ENCODE measurements at places on chromosomes 13 and 19.

GRCh38 chr19:47781590-47782262, 3.2 kb downstream of the SELENOW start:
- no peak for DNase-seq

DNA sequence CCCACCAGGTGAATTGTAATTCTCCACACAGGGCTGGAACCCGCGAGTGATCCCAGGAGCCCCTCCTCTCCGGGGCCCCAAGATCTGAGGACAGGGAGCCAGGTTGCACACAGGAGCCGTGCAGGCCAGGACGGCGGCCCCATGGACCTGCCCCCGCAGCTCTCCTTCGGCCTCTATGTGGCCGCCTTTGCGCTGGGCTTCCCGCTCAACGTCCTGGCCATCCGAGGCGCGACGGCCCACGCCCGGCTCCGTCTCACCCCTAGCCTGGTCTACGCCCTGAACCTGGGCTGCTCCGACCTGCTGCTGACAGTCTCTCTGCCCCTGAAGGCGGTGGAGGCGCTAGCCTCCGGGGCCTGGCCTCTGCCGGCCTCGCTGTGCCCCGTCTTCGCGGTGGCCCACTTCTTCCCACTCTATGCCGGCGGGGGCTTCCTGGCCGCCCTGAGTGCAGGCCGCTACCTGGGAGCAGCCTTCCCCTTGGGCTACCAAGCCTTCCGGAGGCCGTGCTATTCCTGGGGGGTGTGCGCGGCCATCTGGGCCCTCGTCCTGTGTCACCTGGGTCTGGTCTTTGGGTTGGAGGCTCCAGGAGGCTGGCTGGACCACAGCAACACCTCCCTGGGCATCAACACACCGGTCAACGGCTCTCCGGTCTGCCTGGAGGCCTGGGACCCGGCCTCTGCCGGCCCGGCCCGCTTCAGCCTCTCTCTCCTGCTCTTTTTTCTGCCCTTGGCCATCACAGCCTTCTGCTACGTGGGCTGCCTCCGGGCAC, 3.9 kb downstream of the FFAR1 start:
- DNase-seq: no peak

- no peak for DNase-seq
Measured at GRCh38 chr13:95954266-95954665, 98.9 kb downstream of the UGGT2 start.

- peak; percentile 91 for DNase-seq
Measured at GRCh38 chr19:43439032-43439708, 24.5 kb downstream of the TEX101 start.

DNA sequence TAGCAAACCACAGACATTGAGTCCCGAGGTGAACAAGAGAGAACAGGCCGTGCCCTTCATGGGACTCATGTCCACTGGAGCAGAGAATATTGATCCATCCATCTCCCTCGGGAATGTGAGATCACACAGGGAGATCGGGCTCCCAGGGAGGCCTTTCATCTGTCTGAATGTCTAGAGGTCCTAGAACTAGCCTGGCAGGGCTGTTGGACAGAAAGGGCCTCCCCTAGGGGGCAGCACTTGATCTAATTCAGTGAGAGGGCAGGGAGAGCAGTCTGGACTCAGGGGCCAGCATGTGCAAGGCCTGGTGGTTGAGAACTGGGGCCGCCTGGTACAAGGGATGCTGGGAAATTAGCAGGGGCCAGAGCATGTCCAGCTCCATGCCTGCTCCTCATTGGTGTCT, 4.3 kb downstream of the RUVBL2 start:
- DNase-seq: peak; percentile 68

GRCh38 chr13:112943309-112944125, 25.5 kb upstream of the MCF2L start:
- DNase-seq: peak; percentile 32

DNA sequence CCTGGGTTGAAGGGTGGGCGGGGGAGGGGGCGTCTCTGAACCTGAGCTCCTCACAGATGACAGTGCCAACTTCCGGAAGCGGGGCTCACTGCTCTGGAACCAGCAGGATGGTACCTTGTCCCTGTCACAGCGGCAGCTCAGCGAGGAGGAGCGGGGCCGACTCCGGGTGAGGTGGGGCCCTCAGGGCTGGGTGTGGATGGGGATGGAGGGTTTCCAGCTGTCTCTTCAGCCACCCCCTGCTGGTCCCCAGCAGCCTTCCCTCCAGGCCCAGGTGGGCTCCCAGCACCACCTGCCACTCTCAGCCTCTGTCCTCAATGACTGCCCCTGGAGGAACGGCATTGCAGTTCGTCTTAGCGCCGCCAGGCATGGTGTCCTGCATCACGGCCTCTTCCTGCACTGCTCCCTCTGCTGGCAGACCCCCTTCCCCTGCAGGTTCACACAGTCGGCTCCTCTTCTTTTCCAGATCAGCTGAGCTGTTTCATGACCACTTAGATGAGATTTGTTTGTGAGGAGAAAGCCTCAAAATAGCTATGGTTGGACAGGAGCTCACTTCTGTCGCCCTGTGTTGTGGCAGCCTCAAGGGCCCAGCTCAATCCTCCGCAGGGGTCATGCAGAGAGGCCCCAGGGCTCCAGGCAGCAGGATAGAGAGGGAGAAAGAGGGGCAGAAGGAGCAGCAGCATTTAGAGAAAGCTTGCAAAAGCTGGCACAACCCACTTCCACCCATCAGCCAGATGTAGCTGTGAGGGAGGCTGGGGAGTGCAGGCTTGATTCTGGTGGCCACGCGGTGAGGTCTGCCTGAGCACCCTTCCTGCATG, 2.5 kb upstream of the GARIN5A start:
- DNase-seq: peak; percentile 28

DNA sequence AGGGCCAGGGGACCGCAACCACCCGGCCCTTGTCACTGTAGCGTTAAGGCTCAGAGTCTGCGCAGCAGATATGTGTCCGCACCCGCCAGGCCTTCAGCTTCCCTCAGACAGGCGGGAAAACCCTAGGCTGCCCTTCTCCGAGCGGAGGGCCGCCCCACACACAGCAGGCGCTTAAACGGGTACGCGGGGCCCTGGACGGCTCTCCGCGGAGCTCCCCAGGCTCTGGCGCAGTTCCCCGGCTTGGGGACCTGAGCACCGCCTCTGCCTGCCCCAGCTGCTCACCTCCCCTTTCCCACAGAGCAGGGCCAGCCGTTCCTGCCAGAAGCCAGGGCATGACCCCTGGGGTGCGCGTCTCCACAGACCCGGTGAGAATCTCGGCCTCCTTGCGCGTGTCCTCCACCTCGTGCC, 593 bp downstream of the ZNF135 start:
- DNase-seq: no peak

- DNase-seq: no peak
Measured at GRCh38 chr13:100662468-100663211, 12.0 kb downstream of the TMTC4 start.

GRCh38 chr19:8611877-8612806, 1.6 kb upstream of the ADAMTS10 start:
- DNase-seq: no peak

- DNase-seq: no peak
Measured at GRCh38 chr13:27619728-27620376, 477 bp downstream of the LNX2 start.

GRCh38 chr13:106261450-106261849, 274.0 kb downstream of the EFNB2 start:
- no peak for DNase-seq

DNA sequence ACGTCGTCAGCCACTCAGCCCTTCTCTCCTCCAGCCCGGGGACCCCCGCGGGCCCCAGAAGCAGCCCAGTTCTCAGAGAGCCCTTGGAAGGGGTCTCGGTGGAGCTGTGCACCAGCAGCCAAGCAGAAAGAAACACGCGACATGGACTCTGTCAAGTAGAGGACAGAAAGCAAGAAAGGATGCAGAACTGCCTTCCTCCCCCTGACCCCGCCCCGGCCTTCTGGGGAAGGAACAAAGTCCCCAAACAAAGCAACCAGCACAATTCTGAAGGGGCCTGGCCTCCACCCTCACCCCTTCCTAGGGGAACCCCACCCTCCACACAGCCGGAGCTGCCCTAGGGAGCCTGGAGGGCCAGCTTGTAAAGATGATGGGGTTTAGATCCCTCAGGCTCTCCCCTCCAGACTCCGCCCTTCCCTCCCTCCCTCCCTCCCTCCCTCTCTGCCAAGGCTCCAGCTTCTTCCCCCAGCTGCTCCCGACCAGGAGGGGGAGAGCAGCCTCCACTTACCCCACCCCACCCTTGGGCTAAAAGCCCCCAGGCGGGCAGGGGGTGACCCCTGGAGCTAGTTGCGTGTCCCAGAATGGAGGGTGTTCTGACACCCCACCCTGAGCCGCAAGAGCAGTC, 7.8 kb downstream of the LYL1 start:
- DNase-seq: no peak

DNA sequence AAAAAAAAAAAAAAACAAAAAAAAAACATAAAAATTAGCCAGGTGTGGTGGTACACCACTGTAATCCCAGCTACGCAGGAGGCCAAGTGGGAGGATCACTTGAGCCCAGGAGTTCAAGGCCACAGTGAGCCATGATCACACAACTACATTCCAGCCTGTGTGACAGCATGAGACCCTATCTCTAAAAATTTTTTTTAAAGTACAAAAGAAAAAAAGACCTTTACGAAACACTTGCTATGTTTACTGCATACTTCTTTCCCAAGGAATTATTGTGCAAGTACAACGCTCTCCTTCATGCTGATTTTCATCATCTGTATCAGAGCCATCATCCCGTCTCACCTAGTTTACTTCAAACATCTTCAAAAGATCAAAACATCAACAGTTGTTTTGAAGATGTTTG, 28.6 kb upstream of the ZNF780A start:
- DNase-seq: no peak

GRCh38 chr13:20776751-20777150, 3.0 kb upstream of the EEF1AKMT1 start:
- no peak for DNase-seq

DNA sequence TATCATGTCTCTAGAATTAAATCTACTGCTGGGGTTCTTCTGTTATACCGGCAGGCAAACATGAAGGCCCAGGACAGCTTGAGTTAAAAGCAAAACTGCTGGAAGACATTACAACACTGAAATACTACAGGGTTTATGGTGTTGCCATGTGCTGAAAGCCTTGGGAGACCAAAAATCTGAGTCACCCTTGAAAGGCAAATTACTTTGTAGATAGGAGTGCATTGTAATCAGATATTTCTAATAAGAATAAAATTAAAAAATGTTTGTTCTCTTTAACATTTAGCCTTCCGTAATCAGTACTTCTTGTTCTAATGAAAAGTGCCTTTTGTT, 181.3 kb downstream of the PCDH9 start:
- no peak for DNase-seq

DNA sequence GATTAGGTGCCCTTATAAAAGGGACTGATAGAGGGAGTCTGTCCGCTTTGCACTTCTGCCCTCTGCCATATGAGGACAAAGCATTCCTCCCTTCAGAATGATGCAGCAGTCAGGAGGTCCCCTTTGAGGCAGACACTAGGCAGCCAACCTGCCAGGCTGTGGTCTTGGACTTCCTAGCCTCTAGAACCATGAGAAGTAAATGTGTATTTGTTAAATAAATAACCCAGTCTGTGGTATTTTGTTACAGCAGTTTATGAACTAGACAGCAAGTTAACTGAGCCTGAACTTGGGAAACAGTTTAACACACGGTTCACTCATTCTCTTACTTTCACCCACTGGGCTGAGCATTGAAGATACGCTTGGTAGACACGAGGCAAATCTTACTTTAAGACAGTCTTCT, 313.2 kb downstream of the UQCRFS1 start:
- DNase-seq: no peak

GRCh38 chr13:80168089-80168850, 172.7 kb downstream of the SPRY2 start:
- peak; percentile 33 for DNase-seq

DNA sequence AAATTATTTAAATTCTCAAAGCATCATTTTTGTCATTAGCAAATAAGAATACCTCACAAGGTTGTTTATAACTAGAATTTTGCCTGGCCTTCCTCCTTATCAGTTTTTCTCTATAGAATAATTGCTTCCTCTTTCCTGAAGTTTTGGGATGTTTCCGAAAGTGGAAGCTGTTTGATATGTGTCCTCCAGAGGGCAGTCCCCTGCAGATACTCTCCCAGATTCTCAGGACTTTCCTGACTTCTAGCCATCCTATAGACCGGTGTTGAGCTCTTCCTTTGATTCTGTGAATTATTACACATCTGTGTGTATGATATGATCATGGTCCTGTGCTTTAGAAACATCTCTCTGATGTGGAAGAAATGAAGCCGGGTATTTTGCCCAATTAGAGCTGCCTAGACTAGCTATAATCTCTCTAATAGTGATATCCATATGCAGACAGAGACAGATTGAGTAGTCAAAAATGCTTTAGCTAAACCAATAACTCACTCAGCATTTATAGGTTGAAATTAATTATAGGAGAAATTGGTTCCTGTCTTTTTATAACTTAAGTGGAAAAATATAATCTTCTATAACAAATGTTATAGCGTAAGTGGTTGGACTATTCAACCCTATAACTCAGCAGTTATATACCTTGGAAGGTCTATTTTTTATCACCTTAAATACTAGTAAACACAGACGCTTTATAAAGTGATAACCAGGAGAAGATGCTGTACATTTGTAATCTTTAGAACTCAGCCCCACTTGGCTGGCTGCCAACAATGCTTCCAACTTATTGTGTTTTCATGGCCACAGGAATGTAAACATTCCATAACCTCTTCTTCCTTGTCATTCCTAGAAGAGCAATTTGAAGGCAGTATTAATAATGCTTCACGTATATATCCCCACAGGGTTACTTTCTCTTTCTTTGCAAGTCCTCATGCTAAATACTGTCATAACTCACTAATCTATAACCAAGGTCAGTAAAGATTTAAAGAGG, 201.0 kb upstream of the RXFP2 start:
- peak; percentile 39 for DNase-seq

DNA sequence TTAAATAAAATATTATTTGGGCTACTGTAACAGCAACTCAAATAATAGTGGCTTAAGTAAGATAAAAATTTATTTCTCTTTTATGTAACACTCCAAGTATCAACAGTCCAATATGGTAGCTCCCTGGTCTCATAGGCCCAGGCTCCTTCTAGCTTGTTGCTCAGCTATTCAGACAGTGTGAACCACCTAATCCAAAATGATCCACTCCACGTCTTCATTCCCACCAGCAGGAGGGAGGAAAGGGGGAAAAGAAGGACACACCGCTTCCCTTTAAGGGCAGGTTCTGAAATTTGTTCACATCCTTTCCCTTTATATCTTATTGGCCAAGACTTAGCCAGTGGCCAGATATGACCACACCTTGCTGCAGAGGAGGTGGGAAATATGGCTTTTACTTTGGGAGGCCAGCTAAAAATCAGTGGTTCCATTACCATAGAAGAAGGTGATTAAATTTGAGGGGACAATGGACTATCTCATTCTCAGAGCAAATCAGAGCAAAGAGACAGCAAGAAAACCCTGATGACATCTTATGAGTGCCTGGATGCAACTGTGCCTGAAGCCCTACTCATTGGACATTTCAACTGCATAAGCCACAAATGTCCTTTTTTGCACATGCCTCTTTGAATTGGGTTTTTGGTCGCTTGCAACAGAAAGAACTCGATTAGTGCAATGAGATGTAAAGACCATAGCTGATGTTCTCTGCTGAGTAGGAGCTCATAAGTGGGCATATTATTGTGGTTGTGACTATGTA, 7.0 kb upstream of the EPOR start:
- DNase-seq: no peak

GRCh38 chr19:4657835-4658234, 12.3 kb downstream of the MYDGF start:
- DNase-seq: no peak

All from epithelial cell of esophagus (primary cell).